NCI-H1694 (cell line): ENCODE measurements at places on chromosomes 2 and 18.

DNA sequence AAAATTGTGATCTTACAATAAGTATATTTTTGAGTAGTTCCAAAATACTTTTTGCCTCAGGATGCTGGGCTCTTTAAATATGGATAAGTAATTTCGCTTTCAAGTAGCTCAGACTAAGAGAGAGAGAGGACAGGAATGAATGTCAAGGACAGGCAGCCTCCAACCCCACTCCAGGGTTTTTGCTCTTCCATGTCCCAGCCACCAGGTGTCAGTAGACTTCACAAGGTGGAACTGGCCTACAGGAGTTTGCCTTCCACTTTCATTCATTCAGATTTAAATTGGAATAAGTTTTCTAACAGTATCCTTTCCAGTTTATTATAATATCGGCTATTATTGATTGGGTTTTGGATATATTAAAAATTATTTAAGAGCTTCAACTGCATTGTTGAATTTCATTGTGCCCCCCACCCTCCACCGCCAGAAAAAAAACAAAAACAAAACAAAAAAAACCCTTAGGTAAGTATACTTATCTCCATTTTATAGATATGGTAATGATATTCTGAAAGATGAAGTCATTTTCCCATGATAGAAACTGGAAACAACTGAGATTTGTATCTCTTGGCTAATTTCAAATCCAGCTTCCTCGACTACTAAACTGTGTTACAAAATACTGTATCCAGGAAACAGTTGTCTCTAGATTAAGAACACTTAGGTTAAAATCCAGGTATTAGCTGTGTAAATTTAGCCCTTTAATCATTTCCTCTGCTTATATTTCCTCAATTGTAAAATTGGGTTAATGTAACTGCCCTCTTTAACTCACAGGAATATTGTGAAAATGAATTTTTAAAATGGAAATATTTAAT, 793.1 kb downstream of the ERBB4 start:
- peak; percentile 52 for DNase-seq

DNA sequence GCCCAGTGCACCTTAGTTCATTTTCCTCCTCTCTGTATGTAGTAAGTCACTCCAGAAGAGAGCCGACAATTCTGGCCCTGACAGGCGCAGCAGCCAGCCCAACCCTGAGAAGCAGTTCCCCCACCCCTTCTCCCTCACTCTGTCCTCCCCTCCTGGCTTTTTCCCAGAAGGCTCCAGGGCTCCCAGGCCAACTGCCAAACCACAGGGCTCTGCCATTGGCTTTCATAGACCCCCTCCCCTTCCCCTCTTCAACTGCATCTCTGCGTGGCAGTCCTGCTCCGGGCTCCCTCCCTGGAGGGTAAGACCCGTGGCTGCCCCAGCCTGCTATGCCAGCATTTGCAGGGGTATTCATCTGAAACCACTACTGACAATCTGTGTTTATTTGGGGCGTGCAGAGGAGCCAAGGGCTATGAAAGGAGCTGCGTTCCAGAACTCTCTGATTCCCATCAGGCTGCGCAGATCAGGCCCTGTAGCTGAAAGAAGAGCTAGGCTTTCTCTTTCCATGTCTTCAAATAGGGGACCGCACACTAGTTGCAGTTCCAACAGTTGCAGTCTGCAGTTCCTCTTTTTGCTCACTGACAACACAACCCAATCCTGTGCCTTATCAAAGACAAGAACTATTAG, 388.6 kb upstream of the TNP1 start:
- peak; percentile 95 for DNase-seq

DNA sequence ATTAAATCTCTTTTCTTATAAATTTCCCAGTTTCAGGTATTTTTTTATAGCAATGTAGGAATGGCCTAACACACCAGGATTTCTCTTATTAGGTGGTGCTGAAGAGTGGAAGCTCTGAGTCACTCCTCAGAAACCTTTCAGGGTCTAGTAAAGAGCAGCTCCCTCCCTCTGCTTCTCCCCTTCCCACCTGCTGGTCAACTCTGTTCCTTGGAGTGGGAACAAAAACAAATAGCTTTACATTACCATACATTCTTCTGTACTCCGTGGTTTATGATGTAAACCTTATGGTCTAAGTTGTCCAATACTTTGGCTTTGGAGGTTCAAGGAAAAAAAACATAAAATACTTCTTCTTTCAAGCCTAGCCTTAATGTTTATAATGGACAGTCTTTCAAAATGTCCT, 2.7 kb upstream of the IL1R1 start:
- no peak for DNase-seq

- DNase-seq = no peak
Observed at GRCh38 chr2:47083886-47084687, 71.0 kb downstream of the STPG4 start.

DNA sequence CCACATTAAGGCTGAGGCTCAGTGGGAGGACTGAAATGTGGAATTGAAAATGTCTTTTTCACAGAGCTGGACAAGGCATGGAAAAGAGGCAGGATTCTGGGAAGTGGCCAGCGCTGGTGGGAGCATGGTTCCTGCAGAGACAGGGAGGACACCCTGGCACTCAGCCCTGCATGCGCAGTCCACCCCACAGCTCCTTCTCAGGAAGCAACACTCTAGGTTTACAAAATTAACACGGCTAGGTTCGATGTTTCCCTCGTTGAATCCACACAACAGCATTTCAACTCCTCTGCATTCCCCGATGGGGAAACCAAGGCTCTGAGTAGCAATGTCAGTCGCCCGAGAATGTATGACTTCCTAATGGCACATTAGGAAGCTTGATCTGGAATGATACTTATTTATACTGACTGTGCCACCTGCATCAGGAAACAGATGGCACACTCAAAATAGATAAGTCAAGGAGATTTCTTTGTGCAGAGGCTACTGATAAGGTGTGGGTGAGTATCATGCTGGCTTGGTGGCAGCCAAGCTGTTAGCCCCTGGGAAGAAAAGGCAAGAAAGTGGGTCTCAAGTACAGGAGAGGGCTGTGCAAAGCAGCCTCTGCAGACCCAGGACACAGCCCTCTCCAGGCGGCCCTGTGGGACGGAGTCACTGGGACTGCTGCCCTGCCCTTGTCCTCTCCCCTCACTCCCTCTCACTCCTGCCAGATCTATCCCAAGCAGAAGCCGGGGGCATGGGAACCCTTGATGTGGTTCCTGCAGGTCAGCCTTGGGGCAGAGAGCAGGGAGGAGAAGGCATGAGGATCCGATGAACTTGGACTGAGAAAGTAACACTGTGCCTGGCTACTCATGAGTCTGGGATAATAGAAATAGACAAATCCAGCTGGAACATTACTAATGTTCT, 158.4 kb upstream of the FHL2 start:
- DNase-seq = no peak

DNA sequence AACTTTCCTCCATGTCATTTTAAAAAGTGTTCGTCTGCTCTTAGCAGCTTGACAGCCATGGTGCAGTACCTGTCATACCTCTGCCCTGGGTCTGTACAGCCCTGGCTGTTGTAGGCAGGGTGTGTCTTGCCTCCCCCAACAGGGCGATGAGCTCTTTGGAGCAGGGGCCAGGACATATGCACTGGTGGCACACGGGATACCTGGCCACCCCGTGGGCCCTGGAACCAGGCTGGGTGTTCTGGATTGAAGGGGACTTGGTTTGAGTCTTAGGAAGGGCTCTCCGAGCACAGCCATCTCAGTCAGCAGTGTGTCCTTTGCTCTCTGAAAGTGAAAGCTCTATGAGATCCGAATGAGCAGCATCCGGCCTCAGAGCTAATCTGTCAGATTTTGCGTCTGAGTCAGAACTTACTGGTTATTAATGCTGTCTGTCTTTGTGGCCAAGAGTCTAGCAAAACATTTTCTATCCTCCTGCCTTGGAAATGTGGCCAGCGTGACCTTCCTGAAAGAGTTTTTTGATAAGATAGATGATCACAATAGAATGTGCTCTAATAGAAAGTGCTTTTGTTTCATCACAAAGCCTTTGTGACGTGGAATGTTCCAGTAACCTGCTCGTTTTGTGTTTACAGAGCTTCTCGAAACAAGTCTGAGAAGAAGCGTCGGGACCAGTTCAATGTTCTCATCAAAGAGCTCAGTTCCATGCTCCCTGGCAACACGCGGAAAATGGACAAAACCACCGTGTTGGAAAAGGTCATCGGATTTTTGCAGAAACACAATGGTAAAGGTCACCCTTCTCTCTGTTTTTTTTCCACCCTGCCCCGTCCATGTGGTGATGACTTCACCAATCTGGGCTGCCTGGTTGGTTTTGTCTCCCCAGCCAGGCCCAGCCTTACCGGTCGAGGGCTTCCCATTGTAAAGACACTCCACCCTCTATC, 77.3 kb upstream of the RPL31 start:
- no peak for DNase-seq
